AG04450 (cell line): ENCODE measurements at places on chromosomes 11 and 22. TPM values are rescaled to one million over a fixed set of nuclear protein-coding genes. Genes with fewer than 3 reads are reported as not detected.

OR4A16 gene
- polyA plus RNA-seq, result not detected in 2 replicates

CRYAB gene
- 6.1 and 6.3 TPM in 2 replicates for polyA plus RNA-seq

TBC1D10A gene
- polyA plus RNA-seq, result 14.5 and 17.5 TPM in 2 replicates

SPCS2 gene
- 108 and 195 TPM in 2 replicates for polyA plus RNA-seq

EIF3D gene
- 349 and 388 TPM in 2 replicates for polyA plus RNA-seq

POLD3 gene
- 10.0 and 14.8 TPM in 2 replicates for polyA plus RNA-seq

LARGE1 gene
- polyA plus RNA-seq, result 8.4 and 9.9 TPM in 2 replicates

PATE3 gene
- polyA plus RNA-seq, result not detected in 2 replicates

ADAMTS15 gene
- 4.7 and 5.8 TPM in 2 replicates for polyA plus RNA-seq

OR5A2 gene
- not detected in 2 replicates for polyA plus RNA-seq

BTBD18 gene
- polyA plus RNA-seq, result not detected in 2 replicates

IL10RA gene
- not detected in 2 replicates for polyA plus RNA-seq

TECTA gene
- polyA plus RNA-seq, result 0.37 and 0.45 TPM in 2 replicates

DNA sequence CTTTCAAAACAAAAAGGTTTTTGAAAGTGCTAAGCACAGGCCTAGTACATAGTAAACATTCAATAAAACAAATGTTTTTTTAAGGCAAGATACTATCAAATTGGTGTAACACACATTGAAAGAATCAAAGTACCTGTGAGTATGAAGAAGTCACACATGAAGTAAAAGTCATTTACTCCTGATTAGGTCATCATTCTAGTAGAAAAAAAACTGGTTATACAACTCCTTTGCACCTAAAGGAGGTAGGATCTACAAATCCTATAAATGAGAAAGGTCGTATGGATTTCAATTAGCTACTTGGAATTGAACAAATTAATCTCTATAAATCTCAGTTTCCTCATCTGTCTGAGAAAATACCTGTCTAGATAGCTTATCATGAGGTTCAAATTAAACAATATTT, 80.8 kb downstream of the SIK3 start:
- no peak for DNase-seq

DNA sequence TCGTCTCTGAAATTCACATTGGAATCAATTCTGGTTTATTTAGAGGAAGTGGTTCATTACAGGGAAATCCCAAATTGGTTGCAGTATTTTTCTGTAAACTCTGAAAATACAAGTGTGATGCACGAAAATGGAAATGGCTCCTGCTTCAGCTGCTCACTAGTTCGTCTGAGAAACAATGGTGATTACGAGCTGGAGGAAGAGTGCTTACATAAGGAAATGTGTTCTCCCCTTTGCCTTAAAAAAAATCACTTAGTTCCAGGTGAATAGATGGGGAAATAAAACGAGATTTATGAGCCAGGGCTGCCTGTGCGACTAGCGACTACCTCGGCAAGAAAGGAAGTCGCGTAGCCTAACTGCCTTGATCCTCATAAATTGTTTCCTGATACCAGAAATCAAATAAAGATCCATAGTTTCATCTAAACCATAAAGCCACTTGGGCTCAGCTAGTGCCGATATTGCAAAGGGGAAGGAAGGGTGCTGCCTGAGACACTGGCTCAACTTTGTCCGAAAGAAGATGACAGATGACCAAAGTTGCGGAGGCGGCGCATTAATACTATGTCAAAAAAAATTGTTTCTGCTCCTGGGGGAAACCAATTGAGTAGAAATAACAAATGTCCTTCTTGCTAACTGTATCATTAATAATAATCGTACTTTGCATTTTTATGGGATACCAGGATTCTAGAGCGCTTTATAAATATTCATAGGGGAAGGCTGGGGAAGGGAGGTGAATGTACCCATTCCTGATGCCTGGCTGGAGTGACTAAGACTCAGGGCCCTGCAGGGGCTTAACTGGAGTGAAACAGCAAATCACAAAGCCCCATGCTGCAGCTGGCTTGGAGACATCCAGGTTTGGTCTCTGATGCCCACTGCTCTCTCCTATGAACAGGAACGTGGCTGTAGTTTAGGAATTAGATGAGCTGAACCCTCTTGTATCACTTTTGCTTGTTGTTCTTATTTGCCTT, 185.7 kb downstream of the BLID start:
- no peak for DNase-seq

DNA sequence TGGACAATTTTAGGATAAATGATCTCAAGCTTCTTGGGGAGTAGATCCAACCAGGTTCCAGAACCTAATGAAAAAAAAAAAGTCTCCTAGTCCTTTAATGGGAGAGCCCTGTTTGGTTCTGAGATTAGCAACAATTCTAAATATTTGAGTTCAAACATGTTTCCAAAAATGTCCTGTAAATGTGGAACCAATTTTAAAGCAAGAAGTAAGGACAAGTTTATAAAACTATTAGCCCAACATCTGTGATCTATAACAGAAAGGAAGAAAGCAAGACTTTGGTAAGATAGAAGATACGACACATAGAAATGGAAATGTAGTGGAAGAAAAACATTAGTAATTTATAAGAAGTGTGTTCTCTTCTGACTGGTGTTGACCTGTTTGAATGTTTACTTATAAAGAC, 79.7 kb upstream of the SLC5A12 start:
- DNase-seq, result no peak

GRCh38 chr22:19882446-19883381, 28.0 kb upstream of the GNB1L start:
- DNase-seq, result no peak

GRCh38 chr22:27137871-27138337, 480.5 kb downstream of the MIAT start:
- DNase-seq, result no peak

DNA sequence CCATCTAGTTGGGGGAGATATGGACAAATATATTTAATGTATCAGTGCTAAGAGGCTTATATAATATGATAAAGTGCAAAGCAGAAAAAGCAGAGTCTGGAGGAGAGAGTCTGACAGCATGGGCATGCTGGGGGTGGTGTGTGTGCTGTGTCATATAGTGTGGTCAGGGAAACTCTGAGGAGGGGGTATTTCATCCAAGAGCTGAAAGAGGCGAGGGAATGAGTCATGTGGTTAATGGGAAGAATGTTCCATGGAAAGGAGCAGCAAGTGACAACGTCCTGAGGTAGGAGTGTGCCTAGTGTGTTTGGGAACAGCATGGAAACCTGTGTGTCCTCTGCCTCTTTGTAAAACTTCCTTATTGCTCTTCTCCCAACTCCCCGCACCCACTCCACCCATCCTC, 38.0 kb downstream of the EIF3F start:
- DNase-seq, result no peak

GRCh38 chr22:29302402-29302680, 4.1 kb upstream of the GAS2L1 start:
- DNase-seq, result no peak

- DNase-seq, result no peak
These were observed 3.8 kb downstream of the CBLIF start for GRCh38 chr11:59841514-59841913.

DNA sequence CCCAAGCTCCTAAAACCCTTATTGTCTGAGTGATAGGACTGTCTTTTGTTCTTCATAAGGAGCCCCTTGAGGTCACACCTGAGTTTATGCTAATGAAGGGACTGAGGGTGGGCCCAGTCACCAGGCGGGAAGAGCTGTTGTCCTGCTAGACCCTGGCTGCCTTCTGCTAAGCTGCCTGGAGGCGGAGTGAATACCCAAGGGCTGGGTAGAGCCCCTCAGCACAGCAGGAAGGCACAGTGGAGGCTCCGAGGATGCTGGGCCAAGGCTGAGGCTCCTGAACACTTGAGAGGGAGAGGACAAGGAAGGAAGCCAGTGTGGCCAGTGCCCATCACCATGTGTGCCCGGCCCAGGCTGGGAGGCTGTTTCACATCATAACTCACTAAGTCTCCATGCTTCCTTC, 4.8 kb upstream of the PHF21B start:
- DNase-seq, result no peak

GRCh38 chr11:9740202-9740883, 76.5 kb downstream of the SWAP70 start:
- no peak for DNase-seq

GRCh38 chr11:118437208-118438125, 1.2 kb downstream of the KMT2A start:
- no peak for DNase-seq

DNA sequence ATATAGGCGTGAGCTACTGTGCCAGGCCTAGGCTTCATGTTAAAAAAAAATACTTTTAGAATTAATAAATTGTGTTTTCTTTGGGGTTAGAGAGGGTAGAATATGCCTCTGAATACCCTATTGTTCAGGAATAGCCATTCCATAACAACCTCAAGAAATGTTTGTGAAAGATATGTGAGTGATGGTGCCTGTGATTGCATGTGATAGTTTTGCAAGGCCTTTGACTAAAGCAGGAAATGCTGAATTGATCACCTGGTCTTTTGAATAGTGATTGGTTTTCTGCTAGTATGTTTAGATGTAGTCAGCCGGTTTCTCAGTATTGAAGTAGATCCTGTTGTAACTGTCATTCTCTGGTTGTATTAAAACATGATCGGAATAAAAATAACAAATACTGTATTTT, 73.4 kb downstream of the UVRAG start:
- no peak for DNase-seq

DNA sequence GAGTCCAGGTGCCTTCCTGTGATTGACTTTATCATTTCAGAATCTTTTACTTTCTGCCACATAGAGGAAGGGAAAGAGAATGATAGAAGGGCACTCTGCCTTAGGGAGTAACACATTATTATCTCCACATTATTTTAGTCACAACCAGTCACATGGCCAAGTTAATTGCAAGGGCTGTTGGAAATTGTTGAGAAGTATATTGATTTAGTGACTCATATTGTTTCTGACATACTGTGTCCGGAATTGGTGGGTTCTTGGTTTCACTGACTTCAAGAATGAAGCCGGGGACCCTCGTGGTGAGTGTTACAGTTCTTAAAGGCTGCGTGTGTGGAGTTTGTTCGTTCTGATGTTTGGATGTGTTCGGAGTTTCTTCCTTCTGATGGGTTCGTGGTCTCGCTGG, 8.7 kb downstream of the OR51B4 start:
- DNase-seq, result no peak

GRCh38 chr11:112852143-112852866, 108.9 kb upstream of the NCAM1 start:
- no peak for DNase-seq

GRCh38 chr22:42443240-42444076, 11.3 kb upstream of the NFAM1 start:
- DNase-seq, result no peak

GRCh38 chr11:88535916-88536547, 198.5 kb upstream of the CTSC start:
- DNase-seq, result peak; percentile 42

GRCh38 chr11:126090452-126090851, 27.8 kb upstream of the CDON start:
- no peak for DNase-seq

GRCh38 chr11:15861256-15861655, 495.1 kb downstream of the SOX6 start:
- no peak for DNase-seq

DNA sequence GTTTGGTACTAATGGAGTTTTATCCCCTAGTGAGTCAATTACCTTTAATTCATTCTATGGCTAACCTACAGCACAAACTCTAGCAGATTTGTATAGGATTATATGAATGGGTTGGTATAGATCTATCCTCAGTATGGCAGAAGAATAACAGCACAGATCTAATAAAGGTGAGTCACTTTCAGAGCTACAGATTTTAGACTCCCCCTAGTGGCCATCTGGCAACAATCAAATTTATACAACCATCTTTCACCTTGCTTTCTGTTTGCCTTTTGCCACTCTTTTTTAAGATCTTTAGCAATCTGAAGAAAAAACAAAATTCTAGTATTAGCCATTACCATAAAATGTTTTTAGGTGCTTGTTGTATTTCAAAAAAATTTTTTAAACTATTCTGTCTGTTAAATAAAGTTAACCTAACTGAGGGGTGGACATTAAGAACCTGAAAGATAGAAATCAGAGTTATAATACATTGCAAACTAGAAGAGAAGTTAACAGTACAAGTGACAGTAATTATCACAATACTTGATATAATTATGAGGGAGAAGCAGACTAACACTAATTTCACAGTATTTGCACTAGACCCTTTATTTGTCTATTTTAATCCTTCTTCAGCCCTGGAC, 25.8 kb downstream of the DDIAS start:
- DNase-seq, result peak; percentile 24

- no peak for DNase-seq
These were observed 81.4 kb downstream of the SLC1A2 start for GRCh38 chr11:35337914-35338305.

DNA sequence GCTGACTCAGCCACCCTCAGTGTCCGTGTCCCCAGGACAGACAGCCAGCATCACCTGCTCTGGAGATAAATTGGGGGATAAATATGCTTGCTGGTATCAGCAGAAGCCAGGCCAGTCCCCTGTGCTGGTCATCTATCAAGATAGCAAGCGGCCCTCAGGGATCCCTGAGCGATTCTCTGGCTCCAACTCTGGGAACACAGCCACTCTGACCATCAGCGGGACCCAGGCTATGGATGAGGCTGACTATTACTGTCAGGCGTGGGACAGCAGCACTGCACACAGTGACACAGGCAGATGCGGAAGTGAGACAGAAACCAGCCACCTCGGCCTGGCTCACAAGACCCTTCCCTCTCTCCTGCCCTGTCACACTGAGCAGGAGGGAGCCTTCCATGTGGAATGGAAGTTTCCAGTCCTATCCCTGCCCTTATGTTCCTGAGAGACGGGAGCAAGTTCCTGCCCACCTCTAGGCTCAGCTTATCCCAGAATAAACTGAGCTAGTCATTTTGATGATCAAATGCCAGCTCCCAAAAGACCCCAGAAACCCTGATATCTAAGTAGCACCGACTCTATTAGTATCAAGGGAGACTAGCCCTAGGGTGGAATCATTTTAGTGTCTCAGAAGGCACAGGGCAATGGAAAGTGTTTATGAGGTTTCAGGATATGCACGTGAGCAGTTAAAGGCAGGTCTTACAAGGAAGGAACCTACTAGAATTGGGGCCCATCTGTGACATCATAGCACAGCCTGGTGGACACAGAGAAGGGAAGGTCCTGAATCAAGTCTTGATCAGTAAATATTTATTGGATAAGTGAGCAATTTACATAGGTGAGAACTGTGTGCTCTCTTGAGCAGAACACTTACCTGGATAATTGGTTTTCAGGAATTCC, 6.3 kb upstream of the IGLL5 start:
- DNase-seq, result no peak
